Cortex of kidney (tissue), 1 donor: ENCODE measurements at places on chromosomes 13 and 19.

DNA sequence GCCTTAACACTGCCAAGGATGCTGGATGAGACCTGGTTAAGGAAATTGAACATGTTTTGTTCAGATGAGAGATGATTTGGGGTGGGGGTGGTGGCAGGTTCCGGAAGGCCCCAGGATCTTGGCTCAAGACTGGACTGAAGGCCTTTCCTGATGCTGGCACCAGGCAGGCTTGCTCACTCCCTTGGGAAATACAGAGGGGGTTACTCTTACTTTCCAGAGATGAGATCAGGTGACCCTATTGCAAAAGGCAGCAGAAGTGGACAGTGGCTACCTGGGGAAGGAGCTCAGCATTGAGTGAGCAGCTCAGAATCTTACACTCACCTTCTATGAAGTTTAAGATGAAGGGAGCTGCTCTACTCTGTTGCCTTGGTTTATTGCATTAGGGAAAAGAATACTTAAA is 10.8 kb downstream of the GATAD2A start:
- DNase-seq = no peak

DNA sequence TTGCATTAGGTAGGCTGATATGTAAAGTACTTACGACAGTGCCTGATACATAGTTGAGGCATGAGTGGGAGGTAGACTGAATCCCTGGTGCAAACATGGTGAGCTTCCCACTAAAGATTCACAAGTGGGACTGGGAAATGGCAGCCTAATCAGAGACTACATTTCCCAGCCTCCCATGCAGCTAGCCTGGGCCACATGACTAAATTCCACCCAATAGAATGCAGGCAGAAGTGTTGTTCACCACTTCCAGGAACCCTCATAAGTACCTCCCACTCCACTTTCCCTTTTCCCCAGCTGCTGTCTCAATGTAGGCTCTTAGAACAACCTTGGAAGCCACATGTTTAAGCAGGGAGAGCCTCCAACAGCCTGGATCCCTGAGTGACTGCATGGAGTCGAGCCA is 104.9 kb downstream of the CACNA1A start:
- no peak for DNase-seq

- DNase-seq = no peak
These were observed 97.4 kb downstream of the FREM2 start for GRCh38 chr13:38784036-38784880.

DNA sequence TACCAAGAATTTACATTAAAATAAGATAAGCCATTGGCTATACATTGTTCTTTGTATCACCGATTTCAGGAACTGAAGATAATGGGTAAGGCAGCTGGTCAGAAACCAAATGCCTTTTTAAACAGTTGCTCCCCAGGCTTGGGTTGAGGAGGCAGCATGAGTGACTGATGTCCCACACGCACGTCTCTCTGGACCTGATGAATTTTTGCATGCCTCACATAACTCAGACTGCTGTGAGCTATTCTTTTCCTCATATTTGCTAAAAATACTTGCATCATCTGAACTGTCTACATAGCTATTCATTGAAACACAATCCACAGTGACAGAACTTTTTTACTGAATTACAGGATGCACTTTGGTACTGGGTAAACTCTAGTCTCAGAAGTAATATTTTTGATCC is 123.6 kb upstream of the MAB21L1 start:
- DNase-seq = no peak

DNA sequence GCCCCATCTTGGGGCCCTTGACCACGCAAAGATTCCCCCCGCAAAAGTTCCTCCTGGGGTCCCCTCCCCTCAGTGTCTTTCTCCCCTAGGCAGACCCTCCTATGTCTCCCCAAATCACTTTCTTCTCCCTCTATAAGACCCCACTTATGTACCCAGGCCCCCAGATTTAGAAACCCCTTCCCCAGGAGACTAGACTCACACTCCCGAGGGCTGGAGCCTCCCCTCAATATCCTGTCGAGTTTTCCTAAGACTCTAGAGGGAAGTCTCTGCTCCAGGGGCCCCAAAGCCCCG is 1.4 kb downstream of the SLC1A5 start:
- DNase-seq = no peak

DNA sequence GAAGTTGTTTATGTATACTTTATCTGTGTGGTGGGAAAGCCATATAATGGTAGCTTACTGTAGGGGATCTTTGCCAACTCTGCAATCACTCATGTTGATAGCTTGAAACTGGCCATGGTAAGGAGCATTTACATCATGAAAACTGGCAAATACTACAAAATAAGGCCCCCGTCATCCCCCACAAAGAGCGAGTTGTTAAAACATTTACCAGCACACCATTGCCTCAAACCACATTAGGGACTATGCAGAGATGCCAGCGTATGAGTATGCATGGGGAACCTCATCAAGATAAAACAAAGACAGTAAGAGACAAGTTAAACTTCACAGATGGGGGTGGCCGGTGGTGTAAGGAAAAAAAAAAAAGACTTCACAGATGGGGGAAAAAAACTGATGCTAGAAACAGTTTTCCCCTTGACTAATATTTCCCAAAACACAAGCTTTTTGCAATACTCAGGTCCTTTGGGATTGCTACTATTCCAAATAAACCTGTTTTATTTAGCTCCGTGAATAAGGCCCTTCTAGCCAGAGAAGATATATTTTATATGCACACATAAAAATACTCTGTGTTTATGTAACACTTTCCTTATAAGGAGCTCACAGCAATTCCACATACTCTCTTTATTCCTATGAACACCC is 70.6 kb upstream of the SERP2 start:
- DNase-seq = no peak

DNA sequence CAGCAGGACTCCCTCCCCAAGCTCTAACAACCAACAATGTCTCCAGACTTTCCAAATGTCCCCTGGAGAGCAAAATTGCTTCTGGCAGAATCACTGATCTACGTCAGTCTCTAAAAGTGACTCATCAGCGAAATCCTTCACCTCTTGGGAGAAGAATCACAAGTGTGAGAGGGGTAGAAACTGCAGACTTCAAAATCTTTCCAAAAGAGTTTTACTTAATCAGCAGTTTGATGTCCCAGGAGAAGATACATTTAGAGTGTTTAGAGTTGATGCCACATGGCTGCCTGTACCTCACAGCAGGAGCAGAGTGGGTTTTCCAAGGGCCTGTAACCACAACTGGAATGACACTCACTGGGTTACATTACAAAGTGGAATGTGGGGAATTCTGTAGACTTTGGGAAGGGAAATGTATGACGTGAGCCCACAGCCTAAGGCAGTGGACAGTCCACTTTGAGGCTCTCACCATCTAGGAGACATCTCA is 6.2 kb upstream of the CEACAM5 start:
- DNase-seq = no peak

- no peak for DNase-seq
These were observed 10.6 kb downstream of the ABHD17A start for GRCh38 chr19:1874554-1875185.

- DNase-seq = no peak
These were observed 15.7 kb downstream of the BCAT2 start for GRCh38 chr19:48795055-48795684.

GRCh38 chr19:1690699-1691307 is 38.4 kb upstream of the TCF3 start:
- DNase-seq = no peak
